ENCODE measurements at places on chromosomes 6 and 20.

DNA sequence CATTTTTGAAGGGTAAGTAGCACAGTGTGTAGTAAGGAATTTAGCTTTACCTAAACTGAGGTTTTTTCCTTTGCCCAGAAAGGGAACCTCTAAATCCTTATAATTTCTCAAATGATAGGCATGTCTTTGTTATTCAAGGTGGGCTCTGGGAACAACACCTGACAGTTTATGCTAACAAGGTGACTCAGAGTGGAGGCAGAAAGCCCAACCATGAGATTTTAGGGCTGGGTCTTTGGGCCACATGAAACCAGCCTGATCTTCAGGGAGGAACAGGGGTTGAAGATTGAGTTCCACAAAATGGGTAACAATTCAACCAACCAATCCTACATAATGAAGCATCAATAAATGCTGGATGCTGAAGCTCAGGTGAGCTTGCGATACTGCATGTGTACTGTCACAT, 46.6 kb downstream of the PRSS35 start:
- no peak for DNase-seq

- no peak for DNase-seq
Measured at GRCh38 chr6:424741-425417, 33.3 kb downstream of the IRF4 start.

DNA sequence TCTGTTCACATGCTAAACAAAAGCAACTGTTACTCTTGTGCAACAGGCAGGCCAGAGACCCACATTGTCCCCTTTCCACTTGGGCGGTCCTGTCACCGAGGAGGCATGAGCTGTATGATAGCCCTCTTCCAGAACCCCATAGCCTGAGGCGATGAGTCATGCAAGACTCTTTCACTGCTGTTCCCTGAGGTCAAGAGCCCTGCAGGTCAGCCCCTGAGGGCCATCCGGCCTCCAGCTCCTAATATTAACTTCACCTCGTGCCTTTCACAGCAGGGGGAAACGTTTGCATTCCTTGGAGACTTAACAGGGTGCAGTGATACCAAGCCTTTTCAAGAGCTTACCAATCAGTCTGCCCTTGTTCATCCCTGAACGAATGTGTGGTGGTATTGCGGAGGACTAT, 253.3 kb upstream of the ECI2 start:
- no peak for DNase-seq

GRCh38 chr6:82249381-82250253, 2.1 kb upstream of the IBTK start:
- no peak for DNase-seq

DNA sequence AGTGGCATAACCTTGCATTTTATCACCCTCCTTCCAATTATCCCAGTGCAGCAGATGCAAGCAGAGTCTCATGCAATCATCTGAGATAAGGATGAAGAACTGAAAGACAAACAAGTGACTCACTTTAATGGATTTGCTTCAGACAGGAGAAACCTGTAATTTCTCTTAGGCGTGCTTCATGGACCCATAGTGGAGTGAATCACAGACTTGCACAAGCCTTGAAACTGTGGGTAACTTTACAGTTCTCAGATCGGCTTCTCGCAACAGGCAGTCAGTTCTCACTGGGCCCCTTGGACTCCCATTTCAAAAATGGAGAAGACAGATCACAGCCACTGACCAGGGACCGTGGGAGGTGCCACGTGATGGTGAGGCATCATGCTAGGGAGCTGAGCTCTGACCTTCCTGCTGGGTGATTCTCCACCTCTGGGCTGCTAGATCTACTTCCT, at the start of gene ADGRF4:
Gene ADGRF4, plus strand, starts transcription at position 239 of the 446 bp plus-strand sequence. CDS start 8,666 bp downstream, outside the sequence.
- DNase-seq: no peak

DNA sequence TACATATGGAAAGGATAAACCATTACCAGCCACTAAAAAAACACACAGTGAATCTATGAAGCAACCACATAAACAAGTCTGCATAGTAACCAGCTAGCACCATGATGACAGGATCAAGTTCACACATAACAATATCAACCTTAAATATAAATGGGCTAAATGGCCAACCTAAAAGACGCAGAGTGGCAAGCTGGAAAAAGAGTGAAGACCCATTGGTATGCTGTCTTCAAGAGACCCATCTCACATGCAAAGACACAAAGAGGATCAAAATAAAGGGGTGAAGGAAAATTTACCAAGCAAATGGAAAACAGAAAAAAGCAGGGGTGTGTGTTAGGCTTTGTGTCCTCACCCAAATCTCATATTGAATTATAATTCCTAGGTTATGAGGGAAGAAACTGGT, 909.2 kb downstream of the EPHA7 start:
- no peak for DNase-seq

DNA sequence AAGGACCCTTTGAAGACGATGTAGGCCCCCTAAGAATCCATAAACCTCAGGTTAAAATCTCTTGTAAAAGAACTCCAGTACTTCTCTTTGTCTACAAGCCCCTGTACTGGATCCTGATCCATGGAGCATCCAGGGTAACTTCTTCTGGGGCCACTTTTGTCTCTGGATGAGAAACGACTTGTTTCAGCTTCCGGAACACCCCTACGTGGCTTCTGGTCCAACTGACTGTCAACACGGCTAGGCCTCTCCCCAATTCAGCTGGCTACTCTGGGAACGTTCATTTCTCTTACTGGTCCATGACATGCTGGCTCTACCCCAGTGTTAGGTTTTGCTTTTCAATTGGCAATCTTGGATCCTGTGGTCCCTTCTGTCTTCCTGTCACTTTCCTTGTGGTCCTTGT, 198.0 kb downstream of the BACH2 start:
- DNase-seq: no peak

GRCh38 chr6:11667876-11668275, 110.7 kb downstream of the ADTRP start:
- DNase-seq: no peak

- DNase-seq: no peak
Measured at GRCh38 chr6:158718461-158719046, 68.7 kb downstream of the SYTL3 start.

DNA sequence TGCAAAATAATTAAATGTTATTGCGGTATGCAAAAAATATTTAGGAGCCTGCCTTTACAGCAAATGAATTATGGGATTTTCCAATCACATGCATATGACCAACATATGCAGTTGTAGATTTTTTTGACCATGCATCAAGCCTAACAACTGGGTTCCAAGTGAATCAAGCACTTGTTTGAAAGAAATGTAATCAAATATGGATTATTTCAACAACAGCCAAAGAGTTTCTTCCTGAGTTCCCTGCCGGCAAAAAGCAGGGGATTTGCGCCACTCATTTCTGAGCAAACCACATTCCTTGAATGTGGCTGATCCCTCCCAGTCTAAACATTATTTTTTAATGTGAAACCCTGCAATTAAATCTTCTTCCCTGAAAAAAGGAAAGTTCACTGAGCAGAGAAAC, 100.1 kb upstream of the ADTRP start:
- DNase-seq: no peak

DNA sequence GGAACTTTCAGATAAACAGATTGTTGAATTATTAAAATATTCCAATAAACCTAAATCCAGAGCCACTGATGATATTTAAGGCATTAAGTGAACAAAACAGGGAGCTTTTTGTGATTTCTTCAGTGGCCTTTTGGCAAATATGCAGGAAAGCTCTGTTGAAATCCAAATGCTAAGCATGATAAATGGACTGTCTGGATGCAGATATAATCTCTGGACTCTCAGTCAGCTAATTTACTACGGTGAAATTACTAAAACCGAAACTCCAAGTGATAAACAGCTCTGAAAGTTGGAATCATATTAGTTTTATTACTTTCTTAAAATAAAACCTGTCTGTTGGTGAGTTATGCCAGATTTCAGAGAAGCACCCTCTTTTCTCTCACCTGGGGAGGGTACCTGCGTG, 120.3 kb downstream of the IMPG1 start:
- no peak for DNase-seq

GRCh38 chr20:58712151-58712791, 19.7 kb downstream of the NPEPL1 start:
- DNase-seq: peak; percentile 34

DNA sequence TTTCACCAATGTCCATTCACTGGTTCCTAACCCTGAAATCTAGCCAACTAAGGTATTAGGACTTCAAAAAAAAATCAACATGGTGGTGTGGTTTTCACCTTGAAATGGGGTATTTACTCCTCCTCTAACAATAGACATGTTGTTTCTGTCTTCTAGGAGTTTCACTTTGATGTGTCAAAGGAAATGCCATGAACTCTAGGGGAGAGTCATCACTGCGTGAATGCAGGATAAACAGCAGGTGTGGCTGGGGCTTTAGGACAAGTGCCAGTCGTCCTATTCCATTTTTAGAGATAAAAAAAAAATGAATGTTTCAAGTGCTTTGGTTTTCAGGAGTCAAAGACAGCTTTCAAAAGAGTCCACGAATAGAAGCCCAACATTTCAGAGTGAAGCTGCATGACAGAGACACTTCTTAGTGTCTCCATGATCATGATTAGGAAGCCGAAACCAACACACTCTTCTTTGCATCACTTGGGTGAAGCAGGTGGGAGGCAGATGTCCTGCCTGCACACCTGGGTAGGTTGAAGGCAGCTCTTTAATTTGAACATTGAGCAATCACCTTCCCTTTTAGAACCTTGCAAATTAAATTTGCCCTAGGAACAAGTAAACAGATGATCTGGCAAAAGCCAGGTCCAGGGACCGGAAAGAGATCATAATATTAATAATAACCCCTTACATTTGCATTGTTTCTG, 328.5 kb upstream of the PRDM1 start:
- DNase-seq: no peak

DNA sequence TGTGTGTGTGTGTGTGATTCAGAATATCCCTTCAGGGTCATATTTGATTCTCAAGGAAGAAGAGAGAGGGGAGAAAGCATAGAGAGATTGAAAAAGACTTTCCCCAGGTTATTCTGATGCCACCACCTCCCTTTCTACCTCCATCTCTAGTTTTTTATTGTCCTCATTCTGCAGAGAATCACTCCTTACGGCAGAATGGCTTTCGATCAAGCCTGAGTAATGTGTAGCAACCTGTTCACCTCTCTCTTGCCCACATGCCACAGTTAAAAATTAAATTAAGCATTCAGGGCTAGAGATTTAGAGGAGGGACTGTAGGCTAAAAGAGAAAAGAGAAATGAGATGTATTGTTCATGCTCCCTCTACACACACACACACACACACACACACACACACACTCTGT, 18.1 kb downstream of the KLHL32 start:
- no peak for DNase-seq

DNA sequence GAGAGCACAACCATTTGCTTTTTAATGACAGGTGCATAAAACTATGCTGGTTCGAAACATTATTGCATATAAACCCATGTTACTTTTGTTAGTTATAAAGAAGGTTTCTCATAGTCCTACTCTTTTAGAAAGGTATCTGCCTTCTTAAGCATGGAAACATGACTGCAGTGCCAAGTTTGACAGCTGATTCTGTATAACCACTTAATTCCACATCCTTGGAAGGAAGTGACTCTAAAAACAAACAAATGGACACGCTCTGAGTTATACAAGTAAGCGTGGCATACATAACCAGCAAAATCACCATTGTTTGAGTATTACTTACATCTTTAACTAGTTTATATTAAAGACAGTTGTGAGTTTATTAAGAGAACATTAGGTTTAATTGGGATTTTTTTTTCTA, 125.0 kb upstream of the HDGFL1 start:
- no peak for DNase-seq

DNA sequence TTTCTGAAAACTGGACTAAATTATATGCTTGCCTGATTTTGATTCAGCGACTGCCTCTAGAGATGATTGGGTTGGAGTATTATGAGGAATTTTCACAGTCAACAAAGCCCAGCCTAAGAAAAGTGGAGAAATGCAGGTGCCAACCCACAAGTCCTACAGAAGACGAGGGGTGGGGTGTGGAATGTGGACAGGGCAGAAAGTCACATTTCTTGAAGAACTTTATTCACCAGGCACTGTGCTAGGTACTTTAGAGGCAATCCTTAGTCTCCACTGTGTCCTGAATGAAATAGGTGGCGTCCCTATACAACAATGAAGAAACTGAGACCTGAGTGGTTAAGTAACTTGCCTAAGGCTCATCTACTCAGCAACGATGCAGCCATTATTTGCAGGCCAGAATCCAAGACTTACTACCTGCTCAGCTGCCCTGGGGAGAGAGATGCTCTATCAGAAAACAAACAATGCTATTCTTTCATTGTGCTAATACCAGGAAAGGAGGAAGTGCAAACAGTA, 106.3 kb downstream of the RNF144B start:
- DNase-seq: no peak

- DNase-seq: no peak
Measured at GRCh38 chr6:71419217-71420094, 130.8 kb downstream of the OGFRL1 start.

- no peak for DNase-seq
Measured at GRCh38 chr6:119205911-119206618, 127.6 kb upstream of the FAM184A start.

DNA sequence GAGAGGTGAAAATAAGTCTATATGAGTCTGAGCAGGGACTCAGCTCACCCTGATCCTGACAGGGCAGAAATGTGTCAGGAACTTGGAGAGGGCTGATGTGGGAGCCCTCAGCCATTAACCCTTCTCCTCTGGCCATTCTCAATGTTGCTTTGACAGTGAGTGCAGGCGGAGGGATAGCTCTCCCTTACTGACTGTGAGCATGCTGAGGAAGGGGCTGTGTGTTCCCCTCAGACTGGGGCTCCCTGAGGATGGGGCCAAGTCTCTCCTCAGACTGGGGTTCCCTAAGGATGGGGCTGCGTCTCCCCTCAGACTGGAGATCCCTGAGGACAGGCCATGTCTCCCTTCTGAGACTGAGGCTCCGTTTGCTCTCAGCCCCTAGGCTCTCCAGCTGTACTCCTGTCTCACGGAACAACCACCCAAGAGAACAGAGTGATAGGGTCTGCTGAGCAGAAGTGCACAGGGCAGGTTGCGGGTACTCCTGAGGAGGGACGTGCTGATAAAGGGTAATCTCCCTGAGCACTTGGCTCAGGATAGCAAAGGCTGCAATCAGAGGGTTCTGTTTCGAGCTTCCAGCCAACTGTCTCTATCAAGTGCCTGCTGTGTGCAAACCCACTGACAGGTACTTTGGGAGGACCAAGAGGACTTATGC, 141.0 kb downstream of the MRPL14 start:
- no peak for DNase-seq

DNA sequence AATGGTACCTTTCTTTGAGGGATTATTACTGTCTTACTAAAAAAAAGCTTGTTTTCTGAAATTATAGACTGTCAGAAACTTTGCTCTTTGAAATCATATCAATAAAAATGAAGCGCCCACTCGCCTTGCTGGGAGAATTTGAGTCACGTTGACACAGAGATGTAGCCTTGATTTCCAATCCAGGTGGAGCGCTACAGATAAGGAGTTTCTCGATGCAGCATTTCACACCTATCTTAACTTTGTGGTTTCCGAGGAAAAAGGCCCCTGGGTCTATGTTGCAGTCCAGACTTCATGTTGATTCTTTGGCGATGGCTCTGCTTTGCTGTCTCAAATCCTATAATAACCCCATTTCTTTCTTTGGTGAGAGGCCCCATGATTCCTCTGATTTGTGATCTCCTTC, 158.1 kb upstream of the ARG1 start:
- no peak for DNase-seq

- DNase-seq: no peak
Measured at GRCh38 chr6:89475101-89475500, 42.1 kb downstream of the ANKRD6 start.

All from dorsolateral prefrontal cortex (tissue), 122 donors.